ENCODE measurements at places on chromosomes 1 and 21.

DNA sequence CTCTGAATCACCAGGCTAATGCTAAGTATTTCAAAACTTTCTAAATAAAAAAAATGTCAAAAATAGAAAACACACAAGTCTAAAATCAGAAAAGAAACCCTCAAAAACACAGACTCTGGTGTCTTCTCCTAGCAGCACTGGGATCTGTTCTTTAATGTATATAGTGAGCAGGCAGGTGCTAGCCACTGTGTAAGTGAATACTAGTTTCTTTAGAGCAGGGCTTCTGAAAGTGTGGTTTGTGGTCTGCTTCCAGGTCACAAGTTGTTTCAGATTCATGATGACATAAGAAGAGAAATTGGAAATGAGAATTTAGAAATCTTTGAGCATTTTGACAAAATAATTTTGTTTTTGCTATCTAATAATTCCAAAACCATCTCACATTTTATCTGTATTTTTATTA, 763.1 kb downstream of the USP25 start:
- DNase-seq = no peak

GRCh38 chr1:238177351-238177750, 286.6 kb upstream of the ZP4 start:
- no peak for DNase-seq

GRCh38 chr1:48889082-48889481, 112.4 kb upstream of the BEND5 start:
- DNase-seq = no peak

GRCh38 chr1:38818175-38818976, 41.2 kb downstream of the RRAGC start:
- no peak for DNase-seq

DNA sequence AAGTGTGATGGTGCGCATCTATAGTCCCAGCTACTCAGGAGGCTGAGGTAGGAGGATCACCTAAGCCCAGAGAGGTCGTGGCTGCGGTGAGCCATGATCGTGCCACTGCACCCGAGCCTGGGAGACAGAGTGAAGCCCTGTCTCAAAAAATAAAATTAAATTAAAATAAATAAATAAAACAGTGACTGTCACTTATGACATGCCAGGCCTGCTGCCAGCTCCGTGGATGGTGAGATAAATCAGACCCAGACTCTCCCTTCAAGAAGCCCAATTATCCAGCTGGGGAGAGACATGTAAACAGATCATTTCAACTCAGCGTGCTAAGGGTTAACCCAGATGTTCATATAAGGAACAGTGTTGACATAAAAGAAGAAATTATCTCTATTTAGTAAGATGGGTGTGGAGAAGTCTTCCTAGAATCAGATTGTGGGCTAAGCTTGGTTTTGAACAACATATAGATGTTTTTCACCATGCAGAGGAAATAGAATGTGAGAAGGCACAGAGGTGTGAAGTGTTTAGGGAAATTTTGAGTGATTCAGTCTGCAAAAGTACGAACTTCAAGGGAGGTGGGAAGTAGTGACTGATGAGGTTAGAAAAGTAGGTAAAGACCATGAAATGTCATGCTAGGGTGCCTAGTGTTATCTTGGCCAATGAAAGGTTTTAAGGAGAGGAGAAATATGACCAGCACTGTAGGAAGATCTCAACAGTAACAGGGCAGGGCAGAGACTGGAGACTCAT, 18.3 kb downstream of the YARS1 start:
- DNase-seq = no peak

- no peak for DNase-seq
Observed at GRCh38 chr1:94299627-94300553, 62.5 kb upstream of the ARHGAP29 start.

DNA sequence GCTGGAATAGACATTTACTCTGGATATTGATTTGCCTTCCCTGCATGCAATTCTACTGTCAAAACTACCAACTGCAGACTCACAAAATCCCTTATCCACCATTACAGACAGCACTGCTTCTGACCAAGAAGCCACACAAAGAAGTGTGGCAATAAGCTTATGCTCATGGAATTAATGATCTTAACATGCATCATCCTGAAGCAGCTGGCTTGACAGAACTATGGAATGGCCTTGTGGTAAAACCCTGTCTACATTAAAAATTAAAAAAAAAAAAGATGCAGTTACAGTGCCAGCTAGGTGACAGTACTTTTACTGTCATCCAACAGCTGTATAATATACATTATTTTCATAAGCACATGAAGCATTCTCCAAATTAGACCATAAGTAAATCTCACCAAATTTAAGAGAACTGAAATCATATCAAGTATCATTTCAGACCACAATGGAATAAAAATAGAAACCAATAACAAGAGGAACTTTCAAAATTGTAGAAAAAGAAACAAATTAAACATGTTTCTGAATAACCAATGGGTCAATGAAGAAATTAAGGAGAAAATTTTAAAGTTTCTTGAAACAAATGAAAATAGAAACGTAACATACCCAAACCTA, 70.7 kb downstream of the SCMH1 start:
- no peak for DNase-seq

GRCh38 chr21:45845770-45846090, 135.8 kb upstream of the COL6A1 start:
- DNase-seq = no peak

Measured in AG04450 (cell line).